ENCODE measurements at places on chromosomes 7 and 10.

GRCh38 chr7:16739863-16740622, 13.5 kb upstream of the TSPAN13 start:
- peak; percentile 98 for DNase-seq

- DNase-seq = peak; percentile 62
These were observed 166.2 kb downstream of the CPEB3 start for GRCh38 chr10:92124616-92125143.

GRCh38 chr10:44966129-44966815, 6.7 kb downstream of the RASSF4 start:
- DNase-seq = peak; percentile 37

GRCh38 chr10:69372126-69372980, 44.4 kb downstream of the TACR2 start:
- DNase-seq = peak; percentile 60

GRCh38 chr10:109430799-109431198, 492.5 kb downstream of the XPNPEP1 start:
- DNase-seq = no peak

DNA sequence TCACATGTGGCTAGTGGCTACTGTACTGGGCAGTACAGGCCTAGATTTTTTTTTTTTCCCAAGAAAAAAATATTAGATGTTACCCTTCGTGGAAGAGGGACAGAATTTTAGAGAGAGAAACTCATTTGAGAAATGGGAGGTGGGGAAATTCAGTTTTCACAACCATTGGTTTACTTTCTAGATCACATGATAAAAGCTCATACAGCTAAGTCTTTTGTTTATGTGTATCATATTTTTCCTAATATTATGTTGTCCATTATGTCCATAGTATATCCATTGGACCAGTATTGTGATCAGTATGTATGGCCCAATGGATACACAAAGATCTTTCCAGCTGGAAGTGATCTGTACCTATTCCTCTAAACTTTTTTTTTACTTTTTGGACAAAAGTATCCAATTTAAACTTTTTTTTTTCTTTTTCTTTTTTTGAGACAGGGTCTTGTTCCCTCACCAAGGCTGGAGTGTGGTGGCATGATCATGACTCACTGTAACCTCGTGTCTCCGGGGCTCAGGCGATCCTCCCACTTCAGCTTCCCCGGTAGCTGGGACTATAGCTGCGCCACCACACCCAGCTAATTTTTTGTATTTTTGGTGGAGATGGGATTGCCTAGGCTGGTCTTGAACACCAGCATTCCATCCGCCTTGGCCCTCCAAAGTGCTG, 4.1 kb downstream of the CALU start:
- DNase-seq = peak; percentile 24

Measured in EL (cell line).